ENCODE measurements at places on chromosomes 7 and 10. TPM values are rescaled to one million over a fixed set of nuclear protein-coding genes. Genes with fewer than 3 reads are reported as not detected.
A peak's percentile ranks its signal among the peaks of the same experiment; 100 is the strongest.

The SPDYE9 gene
- total RNA-seq, result not detected

The OPN1SW gene
- 2.1 TPM for total RNA-seq

The ATRNL1 gene
- total RNA-seq, result 13.0 TPM

GRCh38 chr7:65980478-65981250, 1.3 kb downstream of the GUSB start:
- DNase-seq, result peak; percentile 38

- peak; percentile 87 for DNase-seq
Measured at GRCh38 chr10:6755781-6756460, 175.8 kb upstream of the PRKCQ start.

The SLC39A12 gene
- not detected for total RNA-seq

- no peak for DNase-seq
Measured at GRCh38 chr7:151178831-151179230, 8.2 kb downstream of the ASB10 start.

GRCh38 chr7:102415685-102416225, 17.6 kb upstream of the ORAI2 start:
- no peak for DNase-seq

DNA sequence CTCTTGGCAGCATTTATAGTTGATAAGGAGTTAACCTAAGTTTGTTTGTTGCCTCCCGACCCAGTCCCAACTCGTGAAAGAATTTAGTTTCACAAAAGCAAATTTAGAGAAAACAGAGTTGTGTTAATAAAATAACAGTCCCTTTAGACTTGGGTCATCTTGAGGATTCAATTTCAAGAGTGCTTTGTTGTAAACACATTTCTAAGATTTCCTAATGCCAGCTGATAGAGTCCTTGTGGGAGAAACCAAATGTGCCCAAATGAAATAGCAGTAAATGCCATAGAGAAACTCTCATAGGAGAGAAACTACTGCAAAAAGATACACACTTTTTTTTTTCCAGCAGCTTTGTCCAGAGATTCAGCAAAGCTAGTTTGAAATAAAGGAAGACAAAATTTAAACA, 211.3 kb upstream of the BMPER start:
- DNase-seq, result peak; percentile 49

GRCh38 chr10:127040756-127041155, 135.5 kb downstream of the DOCK1 start:
- DNase-seq, result no peak

- peak; percentile 31 for DNase-seq
Measured at GRCh38 chr10:3472287-3473051, 299.9 kb upstream of the PITRM1 start.

The CNPY1 gene
- not detected for total RNA-seq

The CASP7 gene
- total RNA-seq, result 25.8 TPM

All from LHCN-M2 (cell line).